ENCODE measurements at places on chromosomes 6 and 20.
A peak's percentile ranks its signal among the peaks of the same experiment; 100 is the strongest.

DNA sequence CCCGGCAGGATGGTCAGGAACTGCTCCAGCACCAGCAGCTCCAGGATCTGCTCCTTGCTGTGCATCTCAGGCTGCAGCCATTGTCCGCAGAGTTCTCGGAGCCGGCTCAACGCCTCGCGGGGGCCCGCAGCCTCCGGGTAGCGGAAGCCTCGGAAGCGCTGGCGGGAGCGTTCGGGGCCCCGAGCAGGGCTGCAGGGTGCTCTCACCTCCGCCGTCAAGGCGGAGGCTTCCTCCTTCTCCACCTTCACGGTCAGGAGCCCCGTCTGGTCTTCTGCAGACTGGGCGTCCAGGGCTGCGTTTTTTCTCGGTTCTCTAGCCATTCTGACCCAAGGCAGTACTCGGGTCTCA, 434 bp downstream of the ZKSCAN4 start:
- peak; percentile 19 for DNase-seq

GRCh38 chr6:111918825-111919224, 45.6 kb upstream of the FYN start:
- no peak for DNase-seq

DNA sequence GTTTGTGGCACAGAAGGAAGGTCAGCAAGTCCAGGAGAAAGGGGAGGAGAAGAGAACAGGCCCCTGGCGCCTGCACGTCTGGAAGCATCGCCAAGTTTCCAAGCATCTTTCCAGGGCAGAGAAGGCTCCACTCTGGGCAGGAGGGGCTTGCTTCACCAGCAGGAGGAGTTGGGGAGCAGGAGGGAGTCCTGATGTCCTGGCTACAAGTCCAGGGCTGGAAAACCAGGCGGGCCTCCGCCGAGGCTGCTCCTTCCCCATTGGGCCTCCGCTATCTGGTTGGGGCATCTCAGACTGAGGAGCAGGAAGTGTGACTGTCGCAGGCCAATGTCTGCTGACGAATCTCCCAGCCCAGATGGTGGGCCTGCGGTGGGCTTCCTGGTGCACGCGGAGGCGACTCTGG, 421.9 kb downstream of the PREX1 start:
- no peak for DNase-seq

GRCh38 chr20:37627767-37628130, 66.1 kb upstream of the CTNNBL1 start:
- DNase-seq: no peak

GRCh38 chr20:42161228-42161829, 543.2 kb upstream of the CHD6 start:
- DNase-seq: no peak

Data from MM.1S (cell line).